ENCODE measurements at places on chromosomes 16 and 17.

GRCh38 chr17:80119839-80120238 lies 18.5 kb downstream of the GAA start:
- no peak for DNase-seq

DNA sequence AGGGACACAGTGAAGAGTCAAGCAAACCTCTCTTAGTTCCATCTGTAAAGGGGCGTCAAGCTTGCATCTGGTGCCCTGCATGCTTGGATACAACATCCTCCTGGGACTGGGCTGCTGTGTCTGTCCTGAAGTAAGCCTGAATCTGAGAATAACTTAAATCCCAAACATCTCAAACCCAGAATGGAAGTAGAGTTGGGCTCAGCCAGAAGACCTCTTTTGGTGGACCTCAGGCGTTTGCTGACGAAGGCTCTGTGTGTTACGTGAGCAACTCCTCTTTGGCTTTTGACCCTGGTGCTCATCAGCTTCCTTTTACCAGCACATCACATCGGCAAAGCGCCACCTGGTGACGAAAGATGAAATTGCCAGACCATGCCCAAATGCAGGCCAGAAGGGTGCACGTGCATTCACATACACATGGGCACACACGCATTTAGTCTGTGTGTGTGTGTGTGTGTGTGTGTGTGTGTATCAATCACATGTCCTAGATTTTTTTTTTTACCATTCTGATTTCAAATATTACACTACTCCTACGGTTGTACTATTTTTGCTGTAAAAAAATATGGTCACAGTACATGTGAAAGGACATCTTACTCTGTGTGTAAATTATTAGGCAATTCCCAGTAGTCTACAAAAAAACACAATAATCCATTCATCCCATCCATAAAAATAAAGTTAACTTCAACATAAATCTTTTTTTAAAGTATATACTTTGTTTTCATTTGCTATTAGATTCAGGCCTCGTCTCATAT lies 41.1 kb upstream of the FOXJ1 start:
- peak; percentile 85 for DNase-seq

GRCh38 chr16:19400711-19401110 lies 17.0 kb upstream of the TMC5 start:
- no peak for DNase-seq

- no peak for DNase-seq
These were observed 5.0 kb downstream of the TAX1BP3 start for GRCh38 chr17:3663102-3664011.

- DNase-seq, result peak; percentile 62
These were observed 5.1 kb upstream of the TRIM25 start for GRCh38 chr17:56918916-56919315.

- no peak for DNase-seq
These were observed 11.6 kb downstream of the ZNRF1 start for GRCh38 chr16:75010427-75010826.

DNA sequence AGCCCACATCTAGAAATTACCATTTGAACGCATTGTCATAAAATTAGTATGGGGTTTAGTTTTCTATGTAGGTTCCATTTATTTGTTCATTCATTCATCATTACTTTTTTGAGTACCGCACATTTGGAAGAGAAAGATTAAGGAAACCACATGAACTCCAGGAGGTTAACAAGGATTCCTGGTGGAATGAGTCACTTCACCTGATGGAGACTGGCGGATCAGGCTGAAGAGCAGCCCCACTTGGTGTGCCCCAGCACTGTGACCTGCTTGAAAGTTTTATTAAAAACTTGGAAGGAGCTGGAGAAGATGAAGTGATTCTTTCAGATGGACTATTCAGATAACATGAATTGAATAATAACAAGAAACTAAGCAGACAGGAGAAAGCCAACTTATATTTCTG lies 293.6 kb upstream of the CDH11 start:
- peak; percentile 16 for DNase-seq

GRCh38 chr17:1074886-1075605 lies 78.1 kb downstream of the TIMM22 start:
- no peak for DNase-seq

- no peak for DNase-seq
These were observed 59.6 kb upstream of the CACNG5 start for GRCh38 chr17:66775271-66775670.

GRCh38 chr17:18143044-18143936 lies 34.7 kb downstream of the MYO15A start:
- DNase-seq, result no peak

- no peak for DNase-seq
These were observed 66.2 kb upstream of the CACNG3 start for GRCh38 chr16:24189941-24190340.

DNA sequence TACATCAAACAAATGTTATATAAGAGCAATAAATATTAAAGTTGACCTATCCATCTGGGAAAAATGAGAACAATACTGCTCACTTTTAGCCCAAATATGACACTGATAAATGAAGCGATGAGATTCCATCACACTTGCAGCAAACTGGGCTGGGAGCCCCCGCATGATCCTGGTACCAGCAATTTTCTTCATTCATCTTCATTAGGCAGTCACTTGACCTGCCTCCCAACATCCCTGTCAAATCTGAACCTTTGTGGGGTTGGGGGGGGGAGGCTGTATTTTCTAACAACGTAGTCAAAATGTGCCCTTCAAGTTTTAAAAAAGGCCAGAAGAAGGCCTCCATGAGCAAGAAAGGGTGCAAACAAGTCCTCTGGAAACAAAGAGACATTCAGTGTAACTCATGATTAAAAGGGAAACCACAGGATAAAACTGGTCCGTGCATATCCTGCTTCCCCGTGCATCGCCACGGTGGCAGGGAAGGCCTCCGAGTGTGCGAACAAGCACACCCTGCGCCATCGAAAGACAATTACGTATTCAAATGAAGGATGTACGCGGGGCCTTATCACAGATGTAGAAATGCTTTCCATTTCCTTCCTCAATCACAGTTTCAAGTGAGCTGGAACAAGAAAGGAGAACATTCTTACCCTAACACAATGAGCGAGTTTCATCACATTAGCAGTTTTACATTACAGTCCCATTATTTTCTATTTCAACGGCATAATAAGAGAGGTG lies 48.4 kb downstream of the TOX3 start:
- DNase-seq, result no peak

DNA sequence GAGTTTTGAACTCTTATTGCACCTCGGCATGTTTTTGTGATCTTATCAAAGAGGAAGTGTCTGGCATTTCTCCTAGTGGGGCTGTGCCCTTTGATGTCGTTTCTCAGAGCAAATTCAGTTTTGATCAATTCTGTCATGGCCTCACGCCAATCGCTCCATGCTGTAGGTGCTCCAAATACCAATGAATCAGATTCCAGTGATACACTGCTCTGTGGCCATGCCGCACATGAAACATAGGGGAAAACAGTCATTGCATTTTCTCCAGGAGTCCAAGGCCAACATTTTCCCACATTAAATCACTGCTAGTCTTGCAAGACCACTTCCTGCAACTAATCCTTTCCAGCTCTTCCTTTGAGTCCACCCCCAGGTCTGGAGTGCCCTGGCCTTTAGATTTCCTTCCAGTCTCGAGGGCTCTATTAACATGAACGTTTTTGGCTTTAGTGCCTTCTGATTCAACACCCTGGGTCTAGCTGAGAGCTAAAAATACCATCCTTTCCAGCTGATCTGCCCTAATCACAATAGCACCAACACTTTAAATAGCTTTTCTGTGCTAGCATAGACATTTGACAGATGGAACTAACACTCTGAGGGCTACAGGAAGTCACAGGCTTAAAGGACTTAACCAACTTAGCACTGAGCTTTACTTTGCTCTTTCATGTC lies 18.2 kb upstream of the RASL10B start:
- DNase-seq, result peak; percentile 97

GRCh38 chr17:561116-561515 lies 153.5 kb downstream of the VPS53 start:
- peak; percentile 43 for DNase-seq

GRCh38 chr16:85091522-85091910 lies 20.8 kb downstream of the CIBAR2 start:
- DNase-seq, result no peak

DNA sequence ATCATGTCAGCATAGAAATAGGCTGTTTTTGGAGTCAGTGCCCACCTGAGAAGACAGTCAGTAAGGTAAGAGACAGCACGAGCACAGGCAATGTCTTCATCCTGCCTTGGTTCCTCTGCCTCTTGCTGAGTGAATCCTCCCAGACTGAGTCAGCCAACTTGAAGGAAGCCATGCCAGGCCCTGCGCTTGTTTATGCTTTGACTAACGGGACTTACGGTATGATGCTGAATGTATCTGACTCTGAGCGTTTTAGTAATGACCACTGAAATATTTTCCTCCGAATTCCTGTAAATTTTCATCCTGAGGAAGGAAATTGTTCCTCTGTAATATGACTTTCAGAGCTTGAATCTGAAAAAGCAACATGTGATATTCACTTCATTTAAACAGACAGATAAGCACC lies 18.0 kb downstream of the C17orf67 start:
- DNase-seq, result peak; percentile 48

DNA sequence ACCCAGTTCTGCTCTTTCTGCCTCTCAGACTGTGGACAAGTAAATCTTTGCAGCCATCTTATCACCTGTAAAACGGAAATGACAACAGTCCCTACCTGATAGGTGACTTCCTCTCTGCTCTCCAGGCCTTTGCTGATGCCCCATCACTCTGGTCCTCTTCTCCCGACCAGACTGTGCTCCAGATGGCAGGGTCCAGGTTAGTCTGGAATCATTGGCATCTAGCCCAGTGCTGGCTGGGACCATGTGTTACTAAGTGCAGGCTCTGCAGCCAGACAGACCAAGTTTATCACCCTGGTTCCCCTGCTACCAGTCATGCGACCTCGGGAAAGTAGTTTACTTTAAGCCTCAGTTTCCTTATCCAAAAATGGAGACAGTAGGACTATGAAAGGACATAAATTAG lies 1.8 kb upstream of the NUBP1 start:
- peak; percentile 31 for DNase-seq

- no peak for DNase-seq
These were observed at the start of gene ATP1B2 for GRCh38 chr17:7650509-7651096. TSS of gene ATP1B2 (plus strand) at chr17:7650926. CDS start at chr17:7651519, 593 bp downstream.

- no peak for DNase-seq
These were observed 118.1 kb downstream of the GSG1L start for GRCh38 chr16:27945233-27945973.

Data from AG10803 (cell line).